ENCODE measurements at places on chromosomes 2 and 18. TPM values are rescaled to one million over a fixed set of nuclear protein-coding genes. Genes with fewer than 3 reads are reported as not detected.

The KYNU gene
- 43.8 TPM for total RNA-seq

The RFTN2 gene
- total RNA-seq = not detected

The MC2R gene
- total RNA-seq = not detected

The TMEM169 gene
- 0.40 TPM for total RNA-seq

The COLEC12 gene
- 0.05 TPM for total RNA-seq

The FAM237A gene
- not detected for total RNA-seq

The SLC5A7 gene
- total RNA-seq = not detected

The ERICH2 gene
- not detected for total RNA-seq

The IL36G gene
- not detected for total RNA-seq

The TOGARAM2 gene
- not detected for total RNA-seq

The PLCL1 gene
- not detected for total RNA-seq

The MOCOS gene
- 0.42 TPM for total RNA-seq

The CKAP2L gene
- 1.2 TPM for total RNA-seq

Data from activated B cell treated with CpG ODN at 0.5 μM for 24 hours (primary cell).